Thymus (tissue), 14 donors: ENCODE measurements at places on chromosomes 7 and 10. TPM values are rescaled to one million over a fixed set of nuclear protein-coding genes. Genes with fewer than 3 reads are reported as not detected.

ANLN gene
- polyA plus RNA-seq, result 3.1 TPM

GIMAP1 gene
- 10.7 TPM for polyA plus RNA-seq

GARIN1A gene
- polyA plus RNA-seq, result 1.4 TPM

NEUROG3 gene
- polyA plus RNA-seq, result 0.14 TPM

UNCX gene
- 0.07 TPM for polyA plus RNA-seq

CYP2C19 gene
- polyA plus RNA-seq, result 0.02 TPM

CLIP2 gene
- polyA plus RNA-seq, result 5.2 TPM

ASZ1 gene
- polyA plus RNA-seq, result 0.09 TPM

MDFIC gene
- 15.0 TPM for polyA plus RNA-seq

SPDYE16 gene
- 0.27 TPM for polyA plus RNA-seq

SPDYE2B gene
- 0.02 TPM for polyA plus RNA-seq

NIPSNAP2 gene
- 61.3 TPM for polyA plus RNA-seq

AUTS2 gene
- 17.1 TPM for polyA plus RNA-seq

AKR1D1 gene
- 0.05 TPM for polyA plus RNA-seq

MRLN gene
- polyA plus RNA-seq, result 2.0 TPM

CASTOR2 gene
- 1.7 TPM for polyA plus RNA-seq

GRCh38 chr7:80040335-80040734 is 94.3 kb upstream of the GNAI1 start:
- no peak for DNase-seq

- no peak for DNase-seq
Observed at GRCh38 chr7:54559401-54559800, 17.2 kb downstream of the VSTM2A start.

DNA sequence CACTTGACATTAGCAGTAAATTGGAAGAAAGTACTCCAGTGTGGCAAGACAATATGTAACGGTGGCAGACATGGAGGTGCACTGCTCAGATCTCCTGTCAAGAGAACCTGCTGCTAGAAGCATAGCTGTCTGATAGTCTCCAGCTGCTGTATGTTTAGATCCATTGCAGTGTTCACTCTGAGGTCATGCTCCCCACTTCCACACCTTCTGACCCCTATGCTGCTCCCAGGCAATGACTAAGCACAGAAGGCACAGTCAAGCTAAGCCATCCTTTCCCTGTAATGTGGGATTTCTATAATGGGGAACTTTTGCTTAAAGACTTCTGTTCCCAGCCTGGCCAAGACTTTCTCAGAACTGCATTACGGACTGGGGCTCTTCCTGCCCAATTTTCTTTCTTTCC is 315.8 kb downstream of the HPSE2 start:
- DNase-seq, result no peak

DNA sequence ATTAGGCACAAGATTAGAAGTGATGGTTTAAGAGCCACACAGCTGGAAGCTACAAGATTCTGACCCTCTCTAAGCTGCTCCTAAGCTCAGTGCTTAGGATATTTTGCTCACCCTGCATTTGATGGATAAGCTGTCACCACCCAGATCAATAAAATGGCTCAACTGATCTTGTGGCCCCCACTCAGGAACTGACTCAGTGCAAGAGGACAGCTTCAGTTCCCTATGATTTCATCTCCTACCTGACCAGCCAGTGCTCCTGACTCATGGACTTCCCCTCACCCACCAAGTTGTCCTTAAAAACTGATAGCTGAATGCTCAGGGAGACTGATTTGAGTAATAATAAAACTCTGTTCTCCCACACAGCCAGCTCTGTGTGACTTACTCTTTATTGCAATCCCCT is 833.8 kb downstream of the GRID1 start:
- DNase-seq, result no peak

DNA sequence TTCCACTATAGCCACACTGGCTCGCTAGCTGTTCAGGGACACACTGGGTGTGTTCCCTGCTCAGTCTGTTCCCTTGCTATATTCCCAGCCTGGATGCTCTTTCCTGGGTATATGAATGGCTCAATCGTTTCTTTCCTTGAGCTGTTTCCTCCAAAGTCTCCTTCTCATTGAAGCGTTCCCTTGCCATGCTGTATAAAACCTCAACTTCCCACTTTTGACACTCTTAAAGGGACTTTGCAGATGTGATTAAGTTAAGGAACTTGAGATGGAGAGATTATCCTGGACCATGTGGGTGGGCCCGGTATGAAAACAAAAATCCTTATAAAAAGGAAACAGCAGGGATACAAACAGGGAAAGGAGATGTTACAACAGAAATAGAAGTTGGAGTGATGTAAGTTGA is 973.1 kb downstream of the LRMDA start:
- DNase-seq, result no peak

DNA sequence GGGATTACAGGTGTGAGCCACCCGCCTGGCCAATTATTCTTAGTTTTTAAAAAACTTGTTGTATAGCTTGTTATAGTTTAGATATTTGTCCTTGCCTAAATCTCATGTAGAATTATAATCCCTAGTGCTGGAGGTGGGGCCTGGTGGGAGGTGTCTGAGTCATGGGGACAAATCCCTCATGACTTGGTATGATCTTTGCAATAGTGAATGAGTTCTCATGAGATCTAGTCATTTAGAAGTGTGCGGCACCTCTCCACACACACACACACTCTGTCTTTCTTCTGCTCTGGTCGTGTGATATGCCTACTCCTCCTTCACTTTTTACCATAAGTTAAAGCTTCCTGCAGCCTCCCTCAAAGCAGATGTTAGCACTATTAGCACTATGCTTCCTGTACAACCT is 37.2 kb downstream of the FAM149B1 start:
- no peak for DNase-seq

DNA sequence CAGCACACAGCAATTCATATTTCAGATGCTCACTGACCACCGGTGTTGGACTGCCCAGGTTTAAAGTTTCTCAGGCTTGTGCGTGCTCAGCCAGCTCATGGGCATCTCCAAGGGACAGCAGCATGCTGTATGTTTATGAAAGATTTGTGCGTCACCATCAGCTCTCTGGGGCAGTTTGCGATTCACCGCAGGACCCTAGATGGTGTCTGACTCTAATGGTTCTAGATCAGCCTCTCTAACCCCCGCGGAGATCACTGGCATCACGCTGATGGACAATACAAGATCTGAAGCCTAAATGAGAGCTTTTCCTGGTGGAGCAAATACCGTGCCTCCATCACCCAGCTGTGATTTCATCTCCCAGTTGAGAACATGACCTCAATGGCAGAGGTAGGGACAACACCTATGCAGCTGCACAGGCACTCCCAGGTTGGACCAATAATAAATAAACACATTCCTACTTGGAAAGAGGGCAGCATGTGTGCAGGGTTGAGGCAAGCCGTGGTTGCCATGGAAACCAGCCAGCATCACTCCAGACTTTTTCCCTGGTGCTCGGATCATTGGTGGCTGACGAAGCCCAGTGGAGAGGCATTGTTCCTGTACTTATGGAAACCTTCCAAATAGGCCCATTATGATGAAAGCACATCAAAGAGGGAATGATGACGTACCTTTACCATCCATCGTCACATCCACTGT is 253.6 kb downstream of the KCNMA1 start:
- DNase-seq, result no peak

DNA sequence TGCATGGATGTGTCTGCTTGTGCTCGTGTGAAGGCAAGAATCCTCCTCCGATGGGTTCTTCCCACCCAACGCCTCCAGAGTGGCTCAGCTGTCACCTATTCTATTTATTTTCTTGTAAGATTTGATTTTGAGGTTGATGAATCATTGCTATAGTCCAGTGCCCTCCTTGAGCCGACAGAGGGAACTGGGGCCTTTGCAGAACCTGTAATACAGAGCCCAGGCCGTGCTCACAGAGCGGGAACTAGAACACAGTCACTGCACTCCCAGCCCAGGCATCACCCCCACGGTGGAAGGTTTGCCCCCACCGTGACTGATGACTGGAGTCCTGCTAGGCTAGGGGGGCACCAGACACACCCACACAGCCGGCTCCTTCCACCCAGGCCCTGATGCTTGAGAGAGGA is 2.0 kb downstream of the RARRES2 start:
- DNase-seq, result no peak

DNA sequence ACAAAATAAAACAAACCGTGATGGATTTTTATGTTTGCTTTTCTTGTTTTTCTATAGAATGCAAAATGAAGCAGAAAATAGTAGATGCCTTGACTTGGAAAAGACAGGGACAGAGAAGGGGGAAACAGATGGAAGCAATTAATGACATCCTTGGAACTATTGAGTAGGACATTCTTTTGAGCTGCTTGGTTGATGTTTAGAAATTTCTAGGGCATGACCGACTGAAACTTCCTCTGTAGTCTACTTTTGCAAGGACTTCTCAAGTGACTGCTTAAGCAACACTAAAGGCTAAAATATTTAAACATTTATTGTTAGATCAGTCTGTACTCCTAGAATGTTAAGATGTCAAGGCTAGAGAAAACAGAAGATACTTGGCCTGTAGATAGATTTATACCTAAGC is 49.4 kb downstream of the VCL start:
- DNase-seq, result no peak

- no peak for DNase-seq
Observed at GRCh38 chr7:157073335-157073734, 62.9 kb upstream of the MNX1 start.

DNA sequence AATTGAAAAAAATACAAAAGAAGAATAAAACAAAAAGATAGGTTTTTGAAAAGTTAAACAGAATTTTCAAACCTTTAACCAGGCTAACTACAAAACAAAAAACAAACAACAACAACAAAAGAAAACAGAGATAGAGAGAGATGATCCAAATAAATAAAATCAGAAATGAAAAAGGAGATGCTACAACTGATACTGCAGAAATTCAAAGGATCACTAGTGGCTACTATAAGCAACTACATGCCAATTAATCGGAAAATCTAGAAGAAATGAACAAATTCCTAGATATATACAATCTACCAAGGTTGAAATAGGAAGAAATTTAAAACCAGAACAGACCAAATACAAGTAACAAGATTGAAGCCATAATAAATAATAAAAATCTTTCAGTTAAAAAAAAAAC is 326.8 kb upstream of the VSTM2A start:
- no peak for DNase-seq

DNA sequence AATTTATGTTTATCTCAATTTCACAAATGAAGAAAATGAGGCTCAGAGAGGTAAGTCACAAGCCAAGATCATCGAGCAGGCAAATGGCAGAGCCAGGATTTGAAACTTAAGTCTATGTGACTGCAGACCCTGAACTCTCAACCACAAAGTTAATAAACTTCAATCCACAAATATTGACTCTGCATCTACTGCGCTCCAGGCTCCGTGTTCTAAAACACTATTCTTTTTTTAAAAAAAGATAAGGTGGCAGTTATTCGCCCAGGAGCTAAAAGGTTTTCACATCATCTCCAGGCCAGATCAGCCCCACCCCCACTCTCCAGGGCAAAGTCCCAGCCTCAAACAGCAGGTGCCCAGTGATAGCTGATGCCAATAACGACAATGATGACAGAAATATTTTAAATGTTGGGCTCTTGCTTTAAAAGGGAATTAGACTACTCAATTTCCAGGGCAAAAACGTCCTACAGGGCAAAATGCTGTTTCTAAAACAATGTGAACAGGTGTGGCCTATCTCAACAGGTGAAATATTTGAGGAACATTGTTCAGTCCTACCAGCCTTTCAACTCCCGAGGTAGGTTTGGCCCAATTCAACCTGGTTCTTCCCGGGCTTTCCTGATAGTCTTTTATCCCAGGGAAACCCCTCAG is 85.2 kb downstream of the SORBS1 start:
- no peak for DNase-seq

DNA sequence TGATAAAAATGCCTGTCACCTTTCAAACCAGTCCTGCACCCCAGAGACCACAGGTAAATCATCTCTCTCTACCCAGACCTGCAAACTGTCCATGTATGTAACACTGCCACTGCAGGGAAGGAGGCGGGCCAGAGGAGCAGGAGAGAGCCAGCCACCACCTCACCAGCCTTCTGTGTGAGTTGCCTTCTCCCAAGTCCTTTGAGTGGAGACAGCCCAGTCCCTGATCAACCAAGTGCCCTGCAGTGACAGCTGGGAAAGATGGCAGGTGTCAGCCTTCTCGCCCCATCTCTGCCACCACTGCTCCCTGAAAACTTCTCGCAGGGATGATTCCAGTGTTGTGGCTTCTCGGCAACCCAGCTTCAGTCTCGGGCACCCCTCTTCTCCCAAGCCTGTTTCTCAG is 42.4 kb downstream of the MTURN start:
- DNase-seq, result no peak

DNA sequence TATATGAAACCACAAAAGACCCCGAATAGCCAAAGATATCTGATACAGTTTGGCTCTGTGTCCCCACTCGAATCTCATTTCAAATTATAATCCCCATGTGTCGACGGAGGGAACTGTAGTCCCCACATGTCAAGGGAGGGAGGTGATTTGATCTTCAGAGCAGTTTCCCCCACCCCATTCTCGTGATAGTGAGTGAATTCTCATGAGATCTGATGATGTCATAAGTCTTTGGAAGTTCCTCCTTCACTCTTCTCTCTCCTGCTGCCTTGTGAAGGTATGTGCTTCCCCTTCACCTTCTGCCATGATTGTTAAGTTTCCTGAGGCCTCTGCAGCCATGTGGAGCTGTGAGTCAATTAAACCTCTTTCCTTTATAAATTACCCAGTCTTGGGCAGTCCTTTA is 13.0 kb downstream of the ELAPOR2 start:
- DNase-seq, result no peak

DNA sequence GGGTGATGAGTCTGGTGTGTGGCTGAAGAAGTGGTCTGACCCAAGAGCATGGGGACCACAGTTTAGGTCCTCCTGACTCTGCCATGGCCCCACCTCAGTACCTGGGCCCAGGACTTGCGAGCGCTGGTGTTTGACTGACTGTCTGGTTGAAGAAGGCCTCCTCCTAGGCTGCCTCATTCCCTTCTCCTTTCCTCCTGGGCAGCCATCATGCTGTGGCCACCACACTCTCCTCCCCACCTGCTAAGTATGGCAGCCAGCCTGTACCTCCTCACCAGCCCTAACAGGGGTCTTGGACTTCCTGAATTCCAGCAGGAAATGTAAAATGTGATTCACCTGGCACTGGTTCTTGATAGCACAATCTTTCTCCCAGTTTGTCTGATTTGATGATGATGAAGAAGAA is 156.8 kb upstream of the GPR26 start:
- DNase-seq, result no peak

- DNase-seq, result no peak
Observed at GRCh38 chr10:45432700-45433472, 58.9 kb downstream of the ALOX5 start.

- no peak for DNase-seq
Observed at GRCh38 chr7:79741684-79742083, 288.2 kb upstream of the MAGI2 start.

- DNase-seq, result no peak
Observed at GRCh38 chr10:11570751-11571150, 40.7 kb downstream of the USP6NL start.

- DNase-seq, result no peak
Observed at GRCh38 chr7:9504678-9505077, 1071.3 kb downstream of the NXPH1 start.

GRCh38 chr7:2520131-2520760 is 672 bp downstream of the LFNG start:
- no peak for DNase-seq

- no peak for DNase-seq
Observed at GRCh38 chr10:52649511-52649910, 123.1 kb downstream of the MBL2 start.

GRCh38 chr7:128732521-128733277 is 6.5 kb upstream of the CALU start:
- no peak for DNase-seq

GRCh38 chr10:101803511-101803910 is 14.7 kb downstream of the OGA start:
- no peak for DNase-seq

- no peak for DNase-seq
Observed at GRCh38 chr7:100951172-100951571, 1.8 kb downstream of the MUC3A start.
